CD4-positive, alpha-beta T cell treated with Interleukin-15 for 1 hour (primary cell): ENCODE measurements at places on chromosomes 2 and 18.

DNA sequence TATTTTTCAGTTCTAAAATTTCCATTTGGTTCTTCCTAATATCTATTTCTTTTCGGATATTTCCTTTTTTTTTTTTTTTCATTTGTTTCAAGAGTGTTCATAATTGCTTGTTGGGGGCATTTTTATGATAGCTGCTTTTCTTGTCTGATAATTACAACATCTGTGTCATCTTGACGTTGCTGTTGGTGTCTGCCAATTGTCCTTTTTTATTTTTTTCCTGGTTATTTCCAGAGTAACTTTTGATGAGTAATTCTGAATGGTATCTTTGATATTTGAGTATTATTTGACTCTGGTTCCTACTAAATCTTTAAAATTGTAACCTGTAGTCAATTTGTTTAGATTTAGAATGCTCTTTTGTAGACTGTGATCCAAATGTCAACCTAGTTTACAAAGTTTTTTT lies 51.3 kb upstream of the CHRNA1 start:
- DNase-seq: no peak

- DNase-seq: no peak
Measured at GRCh38 chr2:100983684-100984310, 18.3 kb upstream of the RPL31 start.

GRCh38 chr2:110097506-110098220 lies 18.0 kb downstream of the MALL start:
- no peak for DNase-seq

- no peak for DNase-seq
Measured at GRCh38 chr2:235324324-235324723, 169.5 kb upstream of the AGAP1 start.

- no peak for DNase-seq
Measured at GRCh38 chr18:49725809-49726674, 87.3 kb downstream of the ACAA2 start.

- DNase-seq: no peak
Measured at GRCh38 chr2:30145826-30146336, 926 bp upstream of the YPEL5 start.

DNA sequence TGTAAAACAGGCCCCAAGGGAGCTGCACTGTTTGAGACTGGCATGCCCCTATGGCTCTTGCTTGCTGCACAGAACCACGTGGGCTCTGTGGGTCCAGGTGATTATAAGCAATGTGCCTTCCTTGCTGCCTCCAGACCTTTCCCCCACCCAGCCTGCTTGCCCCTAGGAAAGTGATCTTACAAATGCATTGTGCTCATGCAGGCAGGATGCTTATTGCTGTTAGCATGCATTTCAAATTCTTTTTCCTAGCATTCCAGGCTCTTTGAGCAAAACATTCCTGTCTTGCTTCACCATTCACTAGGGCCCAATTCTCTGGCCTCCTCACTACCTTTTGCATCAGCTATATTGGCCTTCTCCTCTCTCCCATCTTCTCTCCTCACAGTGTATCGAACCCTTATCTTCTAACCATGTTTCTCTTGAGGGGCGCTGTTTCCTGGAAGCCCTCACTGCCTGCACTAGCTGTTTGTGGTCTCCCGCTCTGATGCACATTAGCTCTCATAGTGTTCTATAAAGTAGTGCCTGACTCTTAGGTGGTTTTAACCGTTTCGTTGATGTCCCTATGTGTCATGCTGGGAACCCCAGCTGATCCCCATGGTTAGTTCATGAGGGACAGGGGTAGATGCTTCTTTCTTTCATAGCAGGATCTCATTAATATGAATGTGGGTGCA lies 152.9 kb upstream of the EPAS1 start:
- DNase-seq: no peak

GRCh38 chr2:140770645-140771044 lies 1360.2 kb downstream of the LRP1B start:
- no peak for DNase-seq

DNA sequence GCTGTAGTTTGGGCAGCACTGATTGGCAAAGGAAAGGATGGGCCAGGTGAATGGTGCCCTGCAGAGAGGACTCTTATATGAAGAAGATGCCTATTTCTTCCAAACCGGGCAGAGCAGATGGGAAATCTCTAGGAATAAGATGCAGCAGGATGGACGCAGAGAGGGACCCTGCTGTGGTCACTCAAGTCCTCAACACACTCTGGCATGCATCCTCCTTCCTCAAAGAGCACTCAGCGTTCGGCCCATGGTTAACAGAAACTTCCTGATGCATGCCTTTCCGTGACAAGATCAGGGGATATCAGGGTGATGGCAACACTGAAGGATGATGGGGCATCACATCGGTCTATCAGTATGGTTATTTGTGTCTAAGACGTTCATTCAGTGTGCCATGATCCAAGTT lies 232.7 kb downstream of the TTC32 start:
- no peak for DNase-seq

- no peak for DNase-seq
Measured at GRCh38 chr18:55220523-55220922, 261.3 kb upstream of the CCDC68 start.

GRCh38 chr2:143486976-143487375 lies 357.8 kb downstream of the ARHGAP15 start:
- no peak for DNase-seq

DNA sequence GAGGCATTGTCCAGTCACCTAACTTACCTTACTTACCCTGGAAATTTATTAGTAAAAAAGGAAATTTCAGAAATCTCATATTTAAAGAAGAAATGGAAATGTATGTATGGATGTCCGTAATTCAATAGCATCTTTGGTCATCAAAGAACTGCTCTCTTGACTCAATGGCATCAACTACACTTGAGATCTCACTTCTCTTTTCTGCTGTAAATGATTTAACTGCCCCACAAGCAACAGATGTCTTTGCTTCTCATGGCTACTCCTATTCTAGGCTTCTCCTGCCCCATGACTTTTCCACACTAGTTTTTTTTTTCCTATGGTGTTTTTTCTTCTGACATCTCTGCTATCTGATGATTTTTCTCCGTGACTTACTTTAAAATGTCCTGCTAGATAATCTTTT lies 34.0 kb upstream of the ERMN start:
- DNase-seq: no peak
